ENCODE measurements at places on chromosomes 5 and 9.

- no peak for DNase-seq
Measured at GRCh38 chr5:172385707-172386106, 68.6 kb downstream of the SH3PXD2B start.

GRCh38 chr5:16931334-16932110, 4.6 kb downstream of the MYO10 start:
- DNase-seq, result no peak

DNA sequence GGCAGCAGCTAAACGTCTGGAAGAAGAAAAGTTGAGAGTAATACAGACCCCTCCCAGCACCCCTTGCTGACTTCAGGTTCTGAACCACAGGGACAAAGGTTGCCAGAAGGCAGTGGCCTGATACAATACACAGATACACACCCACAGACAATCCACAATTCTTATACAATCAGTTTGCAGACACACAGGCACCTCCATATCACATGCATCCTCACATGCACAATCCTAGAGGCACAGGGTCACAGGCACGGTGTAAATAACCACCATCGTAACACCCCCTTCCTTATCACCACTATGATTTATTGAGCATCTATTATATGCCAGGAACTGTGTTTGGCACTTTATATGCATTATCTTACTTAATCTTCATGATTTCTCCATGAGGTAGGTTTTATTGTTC, 8.2 kb downstream of the CNTFR start:
- no peak for DNase-seq

- DNase-seq, result no peak
Measured at GRCh38 chr9:75242426-75242825, 154.1 kb downstream of the OSTF1 start.

DNA sequence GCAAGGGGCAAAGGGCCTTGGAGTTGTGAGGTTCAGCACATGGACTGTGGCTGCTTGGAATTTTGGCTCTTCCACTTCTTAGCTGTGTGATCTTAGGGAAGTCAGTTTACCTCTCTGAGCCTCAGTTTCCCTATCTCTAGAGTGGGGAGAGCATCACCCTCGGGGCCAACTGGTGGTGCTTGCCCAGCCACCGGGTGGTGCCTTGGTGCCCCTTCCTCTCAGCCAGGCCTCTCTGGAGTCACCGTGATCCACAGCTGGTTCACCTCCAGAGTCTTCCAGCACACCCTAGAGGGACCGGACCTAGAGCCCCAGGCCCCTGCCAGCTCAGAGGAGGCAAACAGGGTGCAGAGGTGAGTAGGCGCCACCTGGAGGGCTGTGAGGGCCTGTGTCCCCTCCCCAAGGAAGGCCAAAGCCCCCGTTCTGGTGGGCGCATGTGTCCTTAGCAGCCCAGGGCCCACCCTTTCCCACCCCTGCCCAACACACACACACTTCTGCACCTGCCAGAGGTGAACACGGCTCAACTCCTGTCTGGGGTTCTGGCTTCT, 7.7 kb downstream of the ADGRD2 start:
- DNase-seq, result no peak

DNA sequence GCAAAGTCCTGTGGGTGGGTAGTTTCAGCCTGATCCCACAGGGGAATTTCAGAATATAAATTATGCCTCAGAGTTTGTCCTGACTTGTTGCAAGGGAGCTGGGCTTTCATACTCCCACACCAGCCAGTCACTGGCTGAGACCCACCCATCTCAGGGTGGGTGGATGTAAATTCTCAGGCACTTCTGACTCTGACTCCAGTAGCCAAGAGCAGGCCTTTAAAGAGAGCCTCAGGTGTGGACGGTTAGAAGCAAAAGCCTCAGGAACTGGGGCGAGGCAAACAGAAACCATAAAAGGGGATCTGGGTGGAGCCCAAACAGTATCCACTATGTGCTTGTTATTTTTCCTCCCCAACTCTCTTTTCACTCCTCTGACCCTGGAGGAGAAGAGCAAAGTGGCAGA, 28.6 kb upstream of the FBXW11 start:
- no peak for DNase-seq

DNA sequence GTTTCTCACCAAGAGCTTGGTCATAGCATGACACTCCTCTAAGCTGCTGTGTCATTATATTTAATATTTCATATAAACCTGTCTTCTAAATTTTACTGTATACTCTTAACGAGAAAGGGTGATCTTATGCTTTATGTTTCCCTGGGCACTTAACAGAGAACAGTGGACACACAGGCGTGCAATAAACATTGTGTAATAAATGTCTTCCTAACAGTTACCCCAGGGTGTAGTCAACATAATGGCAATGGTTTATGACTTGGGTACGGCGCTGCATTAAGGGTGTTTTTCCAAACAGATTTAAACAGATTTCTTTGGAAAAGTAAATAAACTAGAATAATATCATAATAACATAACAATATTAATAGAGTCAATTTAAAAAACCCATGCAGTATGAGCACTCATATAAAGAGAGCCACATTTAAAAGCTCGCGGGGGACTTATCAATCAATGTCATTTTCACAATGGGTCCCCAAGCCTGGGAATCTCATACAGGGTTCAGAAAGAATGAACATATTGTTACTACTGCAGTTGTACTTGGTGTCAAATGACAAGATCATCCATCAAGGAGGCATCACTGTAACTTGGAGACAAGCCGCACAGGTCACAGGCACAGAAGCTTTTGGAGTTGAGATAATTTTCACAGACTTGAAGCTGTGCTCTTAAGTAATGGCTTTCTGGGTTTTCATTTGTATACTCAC, 376.4 kb downstream of the CTNND2 start:
- DNase-seq, result no peak

DNA sequence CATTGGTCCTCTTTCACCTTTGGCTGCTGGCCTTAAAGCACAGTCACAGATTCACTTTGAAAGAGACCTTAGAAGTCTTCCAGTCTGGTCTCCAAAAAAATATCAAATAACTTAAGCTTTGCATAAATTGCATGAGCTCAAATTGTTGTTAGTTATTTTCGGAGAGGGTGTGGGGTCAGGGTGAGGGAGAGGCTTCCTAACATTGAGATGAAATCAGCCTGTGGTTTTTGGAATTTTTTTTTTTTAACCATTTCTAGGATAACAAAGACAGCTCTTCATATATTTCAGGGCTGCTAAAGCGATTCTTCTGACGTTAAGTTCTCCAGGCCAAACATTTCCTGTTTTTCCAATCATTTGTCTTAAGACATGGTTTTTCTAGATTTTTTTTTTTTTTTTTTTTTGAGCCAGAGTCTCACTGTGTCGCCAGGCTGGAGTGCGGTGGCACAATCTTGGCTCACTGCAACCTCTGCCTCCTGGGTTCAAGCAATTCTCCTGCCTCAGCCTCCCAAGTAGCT, 4.5 kb downstream of the OCLN start:
- no peak for DNase-seq

DNA sequence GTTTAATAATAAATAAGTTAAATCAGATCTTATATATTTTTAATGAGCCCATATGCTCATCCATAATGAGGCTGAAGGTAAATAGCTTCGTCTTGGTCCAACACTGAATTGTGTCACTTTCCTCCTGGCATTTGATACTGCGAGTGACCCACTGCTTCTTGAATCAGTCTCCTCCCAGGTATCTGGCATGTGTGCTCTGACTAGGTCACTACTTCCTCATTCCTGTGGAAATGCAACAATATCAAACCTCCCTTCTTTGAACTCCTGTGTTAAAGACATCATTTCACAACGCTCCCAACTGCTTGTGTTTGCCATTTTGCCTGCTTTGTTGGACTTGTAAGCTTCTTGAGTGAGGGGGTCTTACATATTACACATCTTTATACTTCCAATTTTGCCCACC, 157.7 kb downstream of the SLC24A2 start:
- DNase-seq, result no peak

DNA sequence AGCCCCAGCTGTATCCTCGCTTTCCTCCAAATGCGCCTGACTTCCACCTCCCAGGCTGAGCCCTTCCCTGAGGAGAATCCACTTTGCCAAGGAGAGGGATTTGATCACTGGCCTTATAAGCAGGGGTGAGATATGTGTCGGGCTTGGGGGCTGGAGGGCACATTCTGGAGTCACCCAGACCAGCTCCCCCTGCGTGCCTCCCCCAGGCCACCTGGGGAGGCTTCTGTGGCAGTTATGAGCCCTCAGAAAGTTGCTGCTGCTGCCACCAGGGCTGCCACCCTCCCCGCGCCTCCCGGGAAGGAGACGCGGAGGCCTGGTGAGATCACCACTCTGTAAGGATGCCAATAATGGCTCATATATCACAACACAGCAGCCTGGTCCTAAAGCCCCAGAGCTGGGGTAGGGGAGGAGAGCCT, 211.5 kb downstream of the PAPPA start:
- DNase-seq, result peak; percentile 4

DNA sequence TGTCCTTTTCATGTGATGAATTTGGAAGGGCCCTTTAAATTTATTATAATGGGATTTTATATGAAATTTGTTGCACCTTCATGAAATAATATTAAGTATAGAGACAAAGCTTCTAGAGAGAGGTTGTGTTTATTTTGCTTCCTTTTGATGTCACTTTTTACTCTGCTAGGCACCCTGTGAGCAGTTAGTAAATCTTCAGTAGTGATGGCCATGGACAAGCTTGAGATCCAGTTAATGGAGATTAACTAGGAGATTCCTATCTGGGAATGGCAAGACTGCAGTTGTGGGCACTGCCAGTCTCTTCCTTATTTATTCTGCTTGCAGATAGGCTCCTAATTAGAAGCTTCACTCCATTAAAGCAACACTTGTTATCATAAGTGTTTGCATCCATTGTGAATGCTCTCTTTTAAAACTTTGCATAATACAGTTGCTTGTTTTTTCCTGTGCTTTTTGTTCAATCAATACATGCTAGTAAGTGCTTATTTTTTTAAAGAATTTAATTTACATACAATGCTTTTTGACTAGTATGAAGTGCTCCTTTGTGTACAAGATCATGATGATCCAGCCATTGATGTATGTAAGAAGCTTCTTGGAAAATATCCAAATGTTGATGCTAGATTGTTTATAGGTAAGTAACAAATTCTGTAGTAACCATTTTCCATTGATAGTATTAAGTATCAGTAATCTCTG, 25.9 kb downstream of the UGCG start:
- DNase-seq, result no peak

DNA sequence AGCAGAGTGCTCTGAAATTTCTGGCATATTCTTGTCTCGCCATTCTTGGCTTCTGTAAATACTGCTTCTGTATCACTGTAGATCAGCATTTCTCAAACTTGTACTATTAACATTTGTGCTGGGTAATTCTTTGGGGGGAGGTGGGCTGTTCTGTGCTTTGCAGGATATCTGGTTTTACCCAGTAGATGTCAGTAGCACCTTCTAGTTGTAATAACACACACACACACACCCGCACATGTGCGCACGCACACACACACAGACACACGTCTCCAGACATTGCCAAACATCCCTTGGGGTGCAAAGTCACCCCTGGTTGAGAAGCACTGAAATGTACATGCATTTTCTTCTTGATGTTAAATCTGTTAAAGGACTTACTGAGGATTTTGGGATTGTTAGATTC, 304.1 kb downstream of the MAT2B start:
- no peak for DNase-seq

GRCh38 chr5:158875272-158875679, 224.4 kb downstream of the EBF1 start:
- no peak for DNase-seq

DNA sequence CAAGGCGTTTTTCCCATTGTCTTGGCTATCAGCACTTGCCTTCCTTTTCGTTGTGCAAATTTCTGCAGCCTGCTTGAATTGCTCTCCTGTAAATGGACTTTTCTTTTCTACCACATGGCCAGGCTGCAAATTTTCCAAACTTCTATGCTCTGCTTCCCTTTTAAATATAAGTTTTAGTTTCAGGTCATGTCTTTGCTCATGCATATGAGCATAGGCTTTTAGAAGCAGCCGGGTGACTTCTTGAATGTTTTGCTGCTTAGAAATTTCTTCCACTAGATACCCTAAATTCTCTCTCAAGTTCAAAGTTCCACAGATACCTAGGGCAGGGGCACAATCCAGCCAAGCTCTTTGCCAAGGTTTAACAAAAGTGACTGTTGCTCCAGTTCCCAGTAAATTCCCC, 22.4 kb upstream of the PTPDC1 start:
- DNase-seq, result no peak

DNA sequence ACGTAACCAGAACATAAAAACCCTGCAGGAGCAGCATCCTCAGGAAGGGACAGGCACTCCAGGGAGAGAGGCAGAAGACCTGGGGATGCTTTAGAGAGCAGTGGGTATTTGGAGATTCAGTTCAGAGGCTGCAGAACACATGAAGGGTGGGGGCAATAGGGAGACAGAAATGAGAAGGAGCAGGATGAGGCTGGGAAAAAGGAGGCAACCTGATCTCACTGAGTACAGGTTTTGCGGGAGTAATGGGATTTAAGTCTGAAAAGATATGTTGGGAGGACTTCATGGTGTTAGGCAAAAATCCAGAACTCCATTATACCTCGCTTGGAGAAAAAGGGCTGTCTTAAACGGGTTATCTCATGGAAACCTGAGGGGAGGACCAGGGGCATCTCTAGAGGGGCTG, 41.3 kb upstream of the GARNL3 start:
- no peak for DNase-seq

DNA sequence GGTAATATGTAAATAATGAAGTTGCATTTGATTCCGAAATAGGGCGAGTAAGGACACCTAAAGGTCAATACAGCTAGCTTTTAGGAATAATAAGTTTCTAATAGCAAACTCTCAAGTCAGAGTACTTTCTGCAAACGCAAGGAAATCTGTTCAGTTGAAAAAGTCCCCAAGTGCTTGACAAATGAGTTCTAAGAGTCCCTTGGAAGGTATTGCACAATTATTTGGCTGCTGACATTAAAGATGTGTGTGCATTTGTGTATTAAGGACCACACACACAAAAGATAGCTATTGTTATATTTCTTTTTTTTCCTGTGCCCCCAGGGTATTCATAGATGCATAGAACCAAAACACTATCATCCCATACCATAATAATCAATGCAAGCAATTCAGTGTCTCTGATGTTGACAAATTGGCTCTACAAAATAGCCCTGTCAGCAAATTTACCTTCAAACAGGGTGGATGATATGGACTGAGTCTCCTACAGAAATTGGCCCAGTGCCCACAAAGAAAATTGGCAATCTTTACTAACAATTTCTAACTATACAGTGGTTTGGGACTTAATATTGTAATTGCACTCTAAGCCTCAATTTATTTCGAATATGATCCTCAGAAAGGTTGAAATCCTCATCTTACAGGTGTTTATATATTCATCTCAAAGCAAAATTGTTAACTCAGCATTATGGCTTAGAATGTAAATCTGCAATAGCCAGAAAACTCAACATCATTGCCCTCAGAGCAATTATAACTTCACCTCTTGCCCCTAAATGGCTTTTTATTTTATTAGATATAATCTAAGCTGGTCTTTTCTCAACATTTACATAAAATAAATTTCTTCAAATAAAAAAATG, 827.2 kb downstream of the MAT2B start:
- DNase-seq, result peak; percentile 8

GRCh38 chr5:144304688-144305087, 134.0 kb downstream of the KCTD16 start:
- DNase-seq, result no peak

GRCh38 chr5:170365831-170366230, 23.3 kb downstream of the KCNMB1 start:
- no peak for DNase-seq

Data from erythroblast (primary cell).